ENCODE measurements at places on chromosomes 1 and 21.

DNA sequence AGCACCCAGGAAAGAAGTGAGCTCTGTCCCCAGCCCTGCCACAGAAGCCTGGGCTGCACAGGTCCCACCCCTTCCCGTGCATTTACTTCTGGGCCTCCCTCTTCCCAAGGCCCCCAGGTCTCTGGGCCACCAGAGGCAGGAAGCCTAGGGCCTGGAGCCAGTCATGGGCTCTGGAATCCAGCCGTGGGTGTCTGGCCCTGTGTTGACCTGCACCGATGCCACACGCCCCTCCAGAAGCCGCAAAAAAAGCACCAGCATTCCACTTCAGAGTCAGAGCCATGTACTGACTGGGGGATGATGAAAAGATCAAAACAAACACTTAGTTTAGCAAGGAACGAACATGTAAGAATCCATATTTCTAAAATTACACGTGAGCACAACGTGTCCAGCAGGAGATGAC, 141.7 kb downstream of the NPHP4 start:
- no peak for DNase-seq

DNA sequence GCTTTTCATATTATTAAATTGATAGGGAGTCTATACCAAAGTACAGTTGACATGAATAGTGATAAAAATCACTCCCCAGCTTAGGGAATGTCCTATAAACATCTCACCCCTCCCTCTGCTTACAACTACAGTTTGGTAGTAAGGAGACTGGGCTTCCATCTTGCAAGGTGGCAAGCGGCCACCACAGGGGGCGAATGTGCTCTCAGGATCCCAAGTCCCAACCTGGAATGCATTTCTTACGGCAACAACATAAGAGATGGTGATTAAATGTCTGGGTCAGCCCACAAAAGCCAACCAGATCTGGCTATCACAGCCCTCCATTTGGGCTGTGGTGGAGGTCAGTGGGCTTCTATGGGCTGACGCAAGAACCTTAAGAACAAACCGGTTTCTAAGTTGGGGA, 68.0 kb downstream of the SMYD2 start:
- no peak for DNase-seq

DNA sequence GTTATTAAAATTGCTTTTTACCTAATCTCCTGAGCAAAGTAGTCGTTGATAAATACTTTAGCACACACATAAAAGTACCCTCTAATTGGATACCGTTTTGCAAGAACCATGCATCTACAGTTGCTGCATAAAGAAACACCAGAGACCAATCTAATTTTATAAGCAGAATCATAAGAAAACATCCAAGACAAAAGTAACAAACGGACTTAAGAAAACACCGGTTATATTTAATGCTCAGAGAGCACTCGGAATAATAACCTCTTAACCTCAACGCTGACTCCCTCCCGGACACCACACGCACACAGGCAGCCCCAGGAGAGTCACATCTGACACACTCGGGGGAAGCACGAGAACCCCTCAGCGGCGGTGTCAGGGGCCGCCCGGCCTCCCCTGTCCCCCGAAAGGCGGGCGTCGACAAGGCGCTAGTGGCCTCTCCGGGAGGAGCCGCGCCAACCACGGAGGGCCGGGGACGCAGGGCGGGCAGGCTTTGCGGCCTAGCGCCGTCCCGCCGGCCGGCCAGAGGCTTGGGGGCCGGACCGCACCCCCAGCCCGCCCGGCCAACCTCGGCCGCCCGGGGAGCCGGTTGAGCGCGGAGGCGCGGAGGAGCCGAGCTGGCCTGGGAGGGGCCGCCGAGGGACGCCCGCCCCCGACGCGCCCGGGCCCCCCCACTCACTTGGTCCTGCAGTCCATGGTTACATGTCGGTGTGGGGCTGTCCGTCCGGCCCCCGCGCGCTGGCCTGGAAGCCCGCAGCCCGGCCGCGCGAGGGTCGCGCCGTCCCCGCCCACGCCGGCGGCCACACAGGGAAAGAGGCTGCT, 606 bp downstream of the DENND1B start:
- DNase-seq = peak; percentile 63

- no peak for DNase-seq
Measured at GRCh38 chr1:25256578-25256965, 9.3 kb upstream of the RSRP1 start.

- DNase-seq = no peak
Measured at GRCh38 chr1:147600119-147601111, 59.1 kb downstream of the BCL9 start.

DNA sequence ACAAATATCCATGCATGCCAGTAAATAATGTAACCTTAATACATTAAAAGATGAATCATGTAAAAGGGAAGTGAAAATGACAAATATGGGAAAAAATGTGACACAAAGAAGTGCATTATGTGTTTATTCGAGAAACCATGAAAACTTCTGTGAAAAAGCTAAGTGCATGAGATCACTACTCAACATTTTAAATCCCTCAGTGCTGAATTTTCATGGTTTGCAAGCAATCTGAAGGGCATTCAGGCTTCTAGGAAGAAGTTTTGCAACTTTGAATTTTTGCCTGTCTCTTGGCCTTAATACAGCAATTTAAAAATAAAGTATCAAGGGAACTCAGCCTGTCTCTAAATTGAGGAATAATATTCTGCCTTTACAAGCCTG, 78.2 kb downstream of the MAP3K7CL start:
- no peak for DNase-seq

DNA sequence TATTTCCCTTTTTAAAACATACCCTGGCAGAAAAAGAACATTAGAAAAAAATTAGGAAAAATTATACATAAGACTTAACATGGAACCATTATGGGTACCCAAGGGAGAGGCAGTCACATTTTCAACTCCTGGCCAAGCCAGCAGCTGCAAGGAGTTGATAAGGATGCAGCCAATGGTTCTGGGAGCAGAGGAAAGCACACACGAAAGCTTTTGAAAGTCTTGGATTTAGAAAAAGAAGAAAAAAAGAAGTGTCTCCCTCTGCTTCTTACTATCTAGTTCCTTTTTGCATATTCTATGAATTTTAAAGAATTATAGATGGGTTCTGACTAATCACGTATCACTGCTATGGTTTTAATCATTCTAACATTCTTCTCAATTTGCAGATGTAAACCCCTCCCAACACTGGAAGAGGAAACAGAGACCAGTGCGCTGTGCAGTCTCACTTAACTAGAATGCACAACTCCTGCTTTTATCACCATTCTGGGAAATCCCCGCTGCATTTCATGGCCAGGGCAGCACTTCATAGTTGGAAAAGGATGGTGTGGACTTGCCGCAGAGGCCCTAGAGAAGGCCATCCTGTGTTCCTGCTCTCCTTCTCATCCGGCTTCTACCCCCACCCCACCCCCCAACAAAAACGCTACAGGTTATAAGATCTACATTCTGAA, 2.7 kb upstream of the CD58 start:
- DNase-seq = no peak

DNA sequence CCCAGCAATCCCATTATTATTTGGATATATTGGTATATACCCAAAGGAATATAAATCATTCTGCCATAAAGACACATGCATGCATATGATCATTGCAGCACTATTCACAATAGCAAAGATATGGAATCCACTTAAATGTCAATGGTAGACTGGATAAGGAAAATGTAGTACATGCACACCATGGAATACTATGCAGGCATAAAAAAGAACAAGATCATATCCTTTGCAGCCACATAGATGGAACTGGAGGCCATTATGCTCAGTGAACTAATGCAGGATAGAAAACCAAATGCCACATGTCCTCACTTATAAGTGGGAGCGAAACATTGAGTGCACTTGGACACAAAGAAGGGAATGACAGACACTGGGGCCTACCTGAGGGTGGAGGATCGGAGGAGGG, 24.6 kb downstream of the KAZN start:
- DNase-seq = no peak

GRCh38 chr1:112852276-112852675, 103.7 kb downstream of the SLC16A1 start:
- no peak for DNase-seq

- no peak for DNase-seq
Measured at GRCh38 chr1:36349241-36349671, 25.8 kb upstream of the EVA1B start.
